ENCODE measurements at places on chromosomes 13 and 19.

GRCh38 chr19:51572908-51573307, 1.8 kb downstream of the ZNF175 start:
- DNase-seq, result no peak

GRCh38 chr19:41205995-41206394, 13.0 kb downstream of the CYP2S1 start:
- DNase-seq, result no peak

- no peak for DNase-seq
Observed at GRCh38 chr13:33323801-33324510, 38.4 kb upstream of the STARD13 start.

- DNase-seq, result no peak
Observed at GRCh38 chr13:53200498-53201453, 172.2 kb downstream of the OLFM4 start.

Measured in stimulated activated naive CD4-positive, alpha-beta T cell (primary cell).